CD8-positive, alpha-beta memory T cell (primary cell): ENCODE measurements at places on chromosomes 7 and 10.

DNA sequence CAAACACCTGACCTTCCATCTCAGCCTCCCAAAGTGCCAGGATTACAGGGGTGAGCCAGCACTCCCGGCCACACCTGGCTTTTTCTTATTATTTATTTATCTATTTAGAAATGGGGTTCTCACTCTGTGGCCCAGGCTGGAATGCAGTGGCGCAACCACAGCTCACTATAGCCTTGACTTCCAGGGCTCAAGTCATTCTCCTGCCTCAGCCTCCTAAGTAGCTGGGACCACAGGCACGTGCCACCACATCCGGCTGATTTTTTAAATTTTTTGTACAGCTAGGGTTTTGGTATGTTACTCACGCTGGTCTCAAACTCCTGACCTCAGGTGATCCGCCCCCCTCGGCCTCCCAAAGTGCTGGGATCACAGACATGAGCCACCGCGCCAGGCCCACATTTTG is 56.9 kb upstream of the MYL10 start:
- H3K27me3 ChIP-seq = no peaks in the 10 kb centered on the region
- H3K4me3 ChIP-seq = no peak overlapping the region
- DNase-seq = no peak
- H3K27ac ChIP-seq = no peak overlapping the region
- no peaks in the 10 kb centered on the region for H3K36me3 ChIP-seq
- no peaks in the 10 kb centered on the region for H3K4me1 ChIP-seq

GRCh38 chr10:133400624-133401424 is 6.9 kb downstream of the MTG1 start:
- no peak for DNase-seq
- H3K36me3 ChIP-seq = peaks cover 5% of the 10 kb centered on the region
- H3K4me3 ChIP-seq = no peak overlapping the region
- H3K27me3 ChIP-seq = no peaks in the 10 kb centered on the region
- no peaks in the 10 kb centered on the region for H3K4me1 ChIP-seq

GRCh38 chr10:116748041-116748440 is 5.7 kb upstream of the HSPA12A start:
- peaks cover 11% of the 10 kb centered on the region for H3K27me3 ChIP-seq
- no peak overlapping the region for H3K4me3 ChIP-seq
- no peak overlapping the region for H3K27ac ChIP-seq

GRCh38 chr10:31707093-31708039 is 221.3 kb downstream of the ARHGAP12 start:
- DNase-seq = no peak
- no peaks in the 10 kb centered on the region for H3K36me3 ChIP-seq
- H3K27ac ChIP-seq = no peak overlapping the region
- no peaks in the 10 kb centered on the region for H3K27me3 ChIP-seq
- H3K4me3 ChIP-seq = no peak overlapping the region

GRCh38 chr10:128018236-128018635 is 108.0 kb downstream of the MKI67 start:
- H3K4me1 ChIP-seq = no peaks in the 10 kb centered on the region
- H3K27me3 ChIP-seq = no peaks in the 10 kb centered on the region
- H3K27ac ChIP-seq = no peak overlapping the region
- DNase-seq = no peak

GRCh38 chr7:151099486-151100211 is 13.4 kb downstream of the AGAP3 start:
- H3K27me3 ChIP-seq = no peaks in the 10 kb centered on the region
- no peak overlapping the region for H3K27ac ChIP-seq
- H3K4me3 ChIP-seq = no peak overlapping the region

DNA sequence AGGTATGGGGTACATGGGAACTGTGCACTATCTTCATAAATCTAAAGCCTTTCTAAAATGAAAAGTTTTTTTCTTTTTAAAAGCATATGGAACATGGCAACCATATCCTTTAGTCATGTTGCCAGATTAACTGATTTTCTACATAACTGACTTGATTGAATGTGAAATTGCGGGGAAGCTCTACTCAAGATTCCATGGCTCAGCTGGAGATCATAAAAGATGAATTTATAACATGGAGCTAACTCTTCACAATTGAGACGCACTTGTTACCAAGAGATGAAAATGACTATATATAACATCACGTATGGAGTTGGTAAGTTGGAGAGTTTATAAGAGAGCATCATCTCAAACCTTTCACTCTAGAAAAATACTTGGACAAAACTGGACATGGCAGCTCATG is 190.2 kb upstream of the MYO3A start:
- H3K27ac ChIP-seq = no peak overlapping the region
- DNase-seq = no peak
- no peaks in the 10 kb centered on the region for H3K4me1 ChIP-seq
- H3K27me3 ChIP-seq = no peaks in the 10 kb centered on the region
- H3K36me3 ChIP-seq = no peaks in the 10 kb centered on the region

GRCh38 chr10:6242089-6242488 is 39.4 kb downstream of the PFKFB3 start:
- no peak overlapping the region for H3K27ac ChIP-seq
- no peak for DNase-seq
- H3K4me1 ChIP-seq = no peaks in the 10 kb centered on the region
- H3K36me3 ChIP-seq = no peaks in the 10 kb centered on the region
- no peak overlapping the region for H3K4me3 ChIP-seq

DNA sequence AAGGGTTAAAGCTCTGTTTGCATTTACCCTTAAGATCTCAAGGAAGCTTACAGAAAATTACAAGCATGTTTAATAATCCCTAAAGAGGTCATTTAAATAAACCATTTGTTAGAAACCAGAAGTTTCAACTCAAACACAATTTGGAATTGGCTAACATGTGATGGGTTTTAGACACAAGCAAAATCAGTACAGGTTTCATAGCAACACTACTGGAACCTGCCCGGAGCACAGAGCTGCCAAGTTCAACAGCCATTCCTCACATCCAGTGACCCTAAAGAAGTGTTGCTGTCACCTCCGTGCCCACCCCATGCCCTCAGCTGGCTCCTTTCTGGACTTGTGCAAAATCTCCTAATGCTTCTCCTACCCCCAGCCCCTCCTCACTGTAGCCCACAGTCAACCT is 338.8 kb upstream of the AUTS2 start:
- no peak overlapping the region for H3K27ac ChIP-seq
- no peaks in the 10 kb centered on the region for H3K27me3 ChIP-seq
- H3K4me1 ChIP-seq = no peaks in the 10 kb centered on the region

GRCh38 chr10:70832221-70832620 is 16.5 kb downstream of the SGPL1 start:
- no peaks in the 10 kb centered on the region for H3K27me3 ChIP-seq
- no peaks in the 10 kb centered on the region for H3K36me3 ChIP-seq
- no peak overlapping the region for H3K4me3 ChIP-seq
- H3K27ac ChIP-seq = no peak overlapping the region

- H3K4me3 ChIP-seq = no peak overlapping the region
- no peak for DNase-seq
- H3K27me3 ChIP-seq = no peaks in the 10 kb centered on the region
- no peak overlapping the region for H3K27ac ChIP-seq
- no peaks in the 10 kb centered on the region for H3K4me1 ChIP-seq
Observed at GRCh38 chr7:4188651-4189050, 493.4 kb upstream of the FOXK1 start.

DNA sequence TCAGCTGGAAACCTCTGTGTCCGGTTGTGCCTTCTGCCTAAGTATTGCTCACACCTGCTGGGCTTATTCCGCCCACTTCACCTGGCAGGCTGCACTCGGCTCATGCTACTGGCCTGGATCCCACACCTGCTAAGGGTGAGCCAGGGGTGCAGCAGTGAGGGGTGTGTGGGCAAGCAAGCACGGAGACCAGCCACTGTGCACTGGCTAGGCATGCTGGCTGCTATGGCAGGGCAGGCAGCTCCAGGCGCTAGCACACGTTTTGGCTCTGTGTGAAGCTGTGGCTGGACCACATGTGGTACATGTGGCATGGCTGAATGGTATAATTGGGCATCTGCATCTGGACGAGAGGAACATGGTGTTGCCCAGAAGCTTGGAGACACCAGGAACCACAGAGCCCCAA is 940.7 kb downstream of the NRG3 start:
- H3K27ac ChIP-seq = no peak overlapping the region
- H3K4me3 ChIP-seq = no peak overlapping the region
- no peaks in the 10 kb centered on the region for H3K27me3 ChIP-seq
- no peaks in the 10 kb centered on the region for H3K36me3 ChIP-seq
- no peak for DNase-seq
- no peaks in the 10 kb centered on the region for H3K4me1 ChIP-seq

DNA sequence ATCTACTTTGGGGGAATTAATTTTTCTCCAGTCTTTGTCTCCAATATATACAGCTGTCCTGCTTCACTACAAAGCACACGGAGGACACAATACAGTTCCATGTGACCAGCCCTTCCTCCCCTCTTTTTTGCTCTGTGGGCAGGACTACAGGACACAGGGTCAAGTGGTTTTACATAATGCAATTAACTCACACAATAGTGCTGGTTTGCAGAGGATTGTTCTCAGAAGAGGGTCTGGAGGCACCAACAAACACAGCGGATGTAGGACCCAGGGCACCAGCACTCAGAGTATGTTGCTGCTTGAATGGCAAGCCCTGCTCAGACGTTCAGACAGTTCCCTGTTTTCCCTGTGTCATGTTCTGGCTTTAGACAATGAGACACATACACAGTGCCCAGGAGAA is 52.0 kb upstream of the NPTX2 start:
- DNase-seq = no peak
- no peak overlapping the region for H3K4me3 ChIP-seq
- no peaks in the 10 kb centered on the region for H3K27me3 ChIP-seq
- H3K27ac ChIP-seq = no peak overlapping the region
- H3K36me3 ChIP-seq = no peaks in the 10 kb centered on the region
- no peaks in the 10 kb centered on the region for H3K4me1 ChIP-seq

DNA sequence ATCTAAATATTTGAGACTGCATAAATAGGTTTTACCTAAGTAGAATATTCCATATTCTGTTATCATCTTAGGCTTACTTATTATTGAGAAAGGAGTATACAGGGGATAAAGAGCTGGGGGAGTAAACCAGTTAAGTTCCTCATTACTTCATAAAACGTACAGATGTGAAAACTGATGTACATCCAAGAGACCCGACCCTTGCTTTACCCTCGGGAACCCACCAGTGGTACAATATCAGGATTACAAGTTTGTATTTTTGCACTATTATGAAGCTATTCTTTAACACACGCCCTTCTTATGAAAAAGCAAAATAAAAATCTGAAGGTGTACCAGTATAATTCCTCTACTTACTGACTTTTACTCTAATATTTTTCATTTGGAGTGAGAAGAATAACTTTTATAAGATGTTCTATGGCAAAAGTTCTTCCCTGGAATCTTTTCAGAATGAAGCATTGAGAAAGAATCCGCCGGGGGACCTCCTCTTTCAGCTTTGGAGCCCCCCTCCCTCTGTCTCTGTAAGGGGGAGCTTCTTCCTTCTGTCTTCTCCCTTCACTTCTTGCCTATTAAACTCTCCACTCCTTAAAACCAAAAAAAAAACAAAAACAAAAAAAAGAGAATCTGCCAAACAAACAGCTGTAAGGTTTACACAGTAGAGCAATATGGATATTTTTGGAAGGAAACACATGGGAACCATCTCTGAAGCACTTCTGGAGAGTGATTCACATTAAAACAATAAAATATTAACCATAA is 550.0 kb downstream of the TNS3 start:
- H3K4me1 ChIP-seq = no peaks in the 10 kb centered on the region
- H3K27ac ChIP-seq = no peak overlapping the region
- no peak for DNase-seq
- H3K27me3 ChIP-seq = no peaks in the 10 kb centered on the region
- H3K36me3 ChIP-seq = no peaks in the 10 kb centered on the region

DNA sequence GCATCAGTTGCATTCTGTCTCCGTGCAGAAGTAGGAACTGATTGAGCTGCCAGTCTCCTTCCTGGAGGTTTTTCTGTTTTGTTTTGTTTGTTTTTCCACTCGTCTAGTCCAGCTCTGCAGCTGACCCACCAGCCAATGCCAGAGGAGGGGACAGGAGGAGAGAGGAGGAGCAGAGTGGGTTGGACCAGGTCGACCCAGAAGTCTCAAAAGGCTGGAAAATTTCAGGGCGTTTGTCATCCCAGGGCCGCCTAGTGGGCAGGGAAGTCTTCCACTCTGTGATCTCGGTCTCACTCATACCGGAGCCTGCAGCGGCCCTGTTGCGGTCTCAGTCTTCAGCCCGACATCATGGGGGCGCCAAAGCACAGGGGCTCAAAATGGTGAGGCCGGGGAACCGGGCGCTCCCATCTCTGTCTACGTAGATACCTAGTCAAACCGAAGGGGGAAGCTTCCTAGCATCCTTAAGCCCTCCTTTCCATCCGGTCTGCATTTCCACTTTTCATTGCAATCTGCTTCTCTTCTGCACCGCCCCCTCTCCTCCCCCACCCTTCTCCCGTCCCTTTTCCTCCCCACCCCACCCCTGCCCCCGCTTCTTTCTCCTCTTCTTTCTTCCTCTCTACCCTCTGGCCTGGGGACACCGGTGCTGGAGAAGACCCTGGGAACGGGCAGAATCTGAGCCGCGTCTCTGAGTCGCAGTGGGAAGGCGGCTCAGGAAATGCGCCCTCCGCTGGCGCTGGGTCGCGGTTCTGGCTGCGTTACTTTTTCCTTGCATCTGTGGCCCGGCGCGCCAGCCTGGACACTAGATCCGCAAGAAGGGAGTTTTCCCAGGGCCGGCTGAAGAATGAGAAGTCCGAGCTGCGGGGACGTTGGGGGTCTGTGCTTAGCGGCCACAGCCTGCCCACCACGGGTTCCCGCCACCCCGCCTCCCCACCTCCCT is 16.2 kb upstream of the PAX2 start:
- DNase-seq = no peak
- H3K36me3 ChIP-seq = no peaks in the 10 kb centered on the region
- H3K27me3 ChIP-seq = peaks cover 52% of the 10 kb centered on the region
- peaks cover 21% of the 10 kb centered on the region for H3K4me1 ChIP-seq
- H3K27ac ChIP-seq = no peak overlapping the region

- H3K4me1 ChIP-seq = no peaks in the 10 kb centered on the region
- H3K27me3 ChIP-seq = no peaks in the 10 kb centered on the region
- H3K36me3 ChIP-seq = no peaks in the 10 kb centered on the region
- no peak overlapping the region for H3K27ac ChIP-seq
- no peak for DNase-seq
Observed at GRCh38 chr10:121662945-121663917, 65.0 kb upstream of the FGFR2 start.

- peaks cover 4% of the 10 kb centered on the region for H3K36me3 ChIP-seq
- H3K4me1 ChIP-seq = peaks cover 10% of the 10 kb centered on the region
- H3K27ac ChIP-seq = no peak overlapping the region
- H3K4me3 ChIP-seq = no peak overlapping the region
- no peak for DNase-seq
Observed at GRCh38 chr10:12018438-12019282, 23.9 kb downstream of the UPF2 start.

DNA sequence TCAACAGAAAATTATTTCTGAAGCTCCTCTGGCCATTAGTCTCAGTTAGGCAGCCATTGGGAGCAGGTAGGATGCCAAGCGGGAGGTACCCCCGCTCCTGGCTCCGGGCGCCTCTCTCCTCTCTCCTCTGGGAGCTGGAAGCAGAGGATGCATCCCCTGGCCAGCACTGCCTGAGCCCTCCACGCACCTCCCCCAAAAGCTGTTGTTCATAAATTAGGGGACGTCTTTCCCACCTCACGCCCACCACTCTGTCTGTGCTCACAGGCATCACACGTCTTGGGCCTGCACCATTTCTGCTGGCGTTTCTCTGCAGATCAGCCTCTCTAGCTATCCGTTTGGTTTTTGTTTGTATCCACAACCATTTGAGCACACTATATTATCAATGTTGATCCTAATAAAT is 609.0 kb upstream of the FOXK1 start:
- no peak overlapping the region for H3K27ac ChIP-seq
- no peaks in the 10 kb centered on the region for H3K4me1 ChIP-seq
- DNase-seq = no peak
- H3K36me3 ChIP-seq = no peaks in the 10 kb centered on the region
- H3K27me3 ChIP-seq = no peaks in the 10 kb centered on the region

GRCh38 chr7:44276571-44277221 is 48.7 kb downstream of the CAMK2B start:
- no peaks in the 10 kb centered on the region for H3K36me3 ChIP-seq
- no peak for DNase-seq
- H3K4me1 ChIP-seq = no peaks in the 10 kb centered on the region
- H3K4me3 ChIP-seq = no peak overlapping the region
